ENCODE measurements at places on chromosomes 13 and 19. TPM values are rescaled to one million over a fixed set of nuclear protein-coding genes. Genes with fewer than 3 reads are reported as not detected.

The ZNF556 gene
- total RNA-seq, result not detected

The WDR88 gene
- 3.9 TPM for total RNA-seq

The SLC25A15 gene
- 32.8 TPM for total RNA-seq

The CFAP97D2 gene
- not detected for total RNA-seq

The GDF15 gene
- 49.6 TPM for total RNA-seq

The SIGLEC14 gene
- total RNA-seq, result 1.8 TPM

The ACP7 gene
- total RNA-seq, result not detected
